T-helper 1 cell treated with Interleukin-12 subunit alpha and Interleukin-12 subunit beta and Interleukin-4 antibody, amounts not matched to agents 30 ng/mL and 1 ng/mL, for 36 hours (primary cell): ENCODE measurements at places on chromosomes 2 and 18. TPM values are rescaled to one million over a fixed set of nuclear protein-coding genes. Genes with fewer than 3 reads are reported as not detected.

The GREB1L gene
- total RNA-seq: not detected in 2 replicates

The CPLX4 gene
- total RNA-seq: not detected in 2 replicates

The CROCC2 gene
- not detected in 2 replicates for total RNA-seq

The INO80C gene
- total RNA-seq: 28.5 and 28.6 TPM in 2 replicates

The DSG4 gene
- total RNA-seq: not detected in 2 replicates

The ASB18 gene
- total RNA-seq: not detected in 2 replicates

The TXNDC2 gene
- total RNA-seq: not detected in 2 replicates

The SLC9A4 gene
- 0.15 and 0.20 TPM in 2 replicates for total RNA-seq

The SERPINB2 gene
- not detected in 2 replicates for total RNA-seq

The ZDBF2 gene
- 10.8 and 11.0 TPM in 2 replicates for total RNA-seq

The LRRC30 gene
- not detected in 2 replicates for total RNA-seq

The ZNF521 gene
- not detected in 2 replicates for total RNA-seq

The SPP2 gene
- not detected in 2 replicates for total RNA-seq

The ASXL3 gene
- total RNA-seq: not detected in 2 replicates
